ENCODE measurements at places on chromosomes 2 and 18.

DNA sequence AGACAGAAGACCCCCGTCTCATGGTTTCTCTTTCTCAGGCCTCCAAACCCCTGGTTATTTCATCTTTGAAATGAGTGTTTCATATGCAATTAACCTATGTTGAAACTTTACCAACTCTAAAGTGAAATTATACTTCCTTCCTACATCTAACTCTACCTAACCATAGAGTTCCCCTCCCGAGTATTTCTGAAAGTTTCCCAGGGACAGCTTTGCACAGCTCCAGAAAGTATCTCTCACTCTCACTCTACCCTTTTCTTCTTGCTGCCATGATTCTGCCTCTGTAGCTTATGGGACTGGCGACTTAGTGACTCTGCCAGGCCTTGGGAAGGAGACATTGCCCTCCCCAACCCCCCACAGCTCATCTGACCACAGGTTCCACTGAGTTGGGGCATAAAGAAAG lies 107.9 kb downstream of the B3GNT2 start:
- no peak for DNase-seq

- no peak for DNase-seq
Measured at GRCh38 chr18:78713726-78714125, 265.9 kb upstream of the SALL3 start.

GRCh38 chr2:61807036-61807757 lies 46.7 kb downstream of the FAM161A start:
- DNase-seq = no peak

GRCh38 chr18:57052759-57053158 lies 94.1 kb upstream of the BOD1L2 start:
- no peak for DNase-seq

- DNase-seq = no peak
Measured at GRCh38 chr2:208189810-208190503, at the start of gene C2orf80. Gene C2orf80 (minus strand): TSS chr2:208190030. CDS start chr2:208186986, 3,044 bp downstream.

DNA sequence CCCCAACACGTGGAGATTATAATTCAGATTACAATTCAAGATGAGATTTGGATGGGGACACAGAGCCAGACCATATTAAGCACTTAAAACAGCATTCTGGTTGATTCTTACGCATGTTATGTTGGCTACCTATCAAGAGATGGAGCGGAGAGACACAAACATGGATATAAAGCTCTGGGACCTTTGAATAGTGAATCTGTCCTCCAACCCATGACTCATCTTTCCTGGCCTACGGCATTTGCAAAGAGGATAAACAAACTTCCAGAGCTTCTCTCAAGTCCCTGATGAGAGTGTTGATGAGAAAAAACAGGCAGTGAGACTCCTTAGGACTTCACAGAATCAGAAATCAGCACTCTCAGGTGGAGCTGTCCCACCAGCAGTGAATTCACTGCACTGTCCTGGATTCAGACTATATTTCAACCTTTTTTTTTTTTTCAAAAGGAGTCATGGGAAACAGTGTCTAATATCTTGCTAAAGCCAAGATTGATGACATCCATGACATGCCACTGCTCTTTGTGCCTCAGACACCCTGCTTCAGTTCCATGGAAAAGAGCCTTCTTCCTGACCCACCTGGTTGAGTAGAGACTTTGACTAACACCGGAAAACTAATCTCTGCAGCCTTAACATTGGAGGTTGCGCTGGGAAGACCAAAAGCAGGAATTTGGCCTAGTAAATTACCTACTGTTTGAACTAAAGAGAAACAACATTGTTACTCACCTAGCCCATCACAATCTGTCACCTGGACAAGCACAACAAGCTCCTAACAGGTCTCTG lies 62.1 kb upstream of the NPAS2 start:
- DNase-seq = no peak

GRCh38 chr2:30373881-30374302 lies 73.2 kb upstream of the LCLAT1 start:
- no peak for DNase-seq

GRCh38 chr2:127080226-127080937 lies 26.6 kb downstream of the BIN1 start:
- no peak for DNase-seq

DNA sequence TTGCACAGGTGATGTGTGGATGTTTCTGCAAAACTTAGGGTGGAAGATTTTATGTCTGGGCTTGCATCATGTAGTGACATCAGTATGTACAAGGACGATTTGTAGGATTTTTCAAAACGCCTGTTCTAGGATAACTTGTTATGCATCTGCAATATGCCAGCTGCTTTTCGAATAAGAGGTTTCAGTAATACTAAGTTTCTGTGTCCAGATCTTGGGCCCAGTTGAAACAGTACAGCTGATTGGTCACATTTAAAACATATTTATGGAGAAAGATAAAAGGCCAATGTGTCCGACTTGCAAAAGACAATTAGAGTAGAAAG lies 1.2 kb downstream of the PTPN4 start:
- DNase-seq = no peak

GRCh38 chr2:235868224-235868623 lies 300.0 kb downstream of the GBX2 start:
- DNase-seq = no peak

- no peak for DNase-seq
Measured at GRCh38 chr18:52130624-52131301, 209.2 kb upstream of the DCC start.

DNA sequence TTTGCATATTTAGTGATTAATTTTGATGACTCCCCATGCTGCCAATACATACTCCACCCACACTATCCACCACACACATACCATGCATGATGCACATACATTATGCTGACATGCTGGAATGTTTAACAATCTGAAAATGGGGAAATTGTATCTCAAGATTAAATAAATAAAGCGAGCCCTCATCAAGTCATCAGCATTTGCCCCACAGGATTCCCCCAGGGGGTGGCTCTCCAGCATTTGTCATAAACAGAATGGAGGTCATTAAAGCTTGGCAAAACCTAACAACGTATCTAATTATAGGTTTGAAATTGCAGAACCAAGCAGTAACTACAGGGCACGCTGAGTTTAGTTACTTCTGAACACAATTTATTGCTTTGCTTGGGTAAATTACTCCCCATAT lies 141.2 kb upstream of the TACR1 start:
- no peak for DNase-seq

- DNase-seq = no peak
Measured at GRCh38 chr2:56589194-56589593, 405.4 kb downstream of the CCDC85A start.

GRCh38 chr2:168884975-168885374 lies 5.3 kb downstream of the SPC25 start:
- DNase-seq = no peak

DNA sequence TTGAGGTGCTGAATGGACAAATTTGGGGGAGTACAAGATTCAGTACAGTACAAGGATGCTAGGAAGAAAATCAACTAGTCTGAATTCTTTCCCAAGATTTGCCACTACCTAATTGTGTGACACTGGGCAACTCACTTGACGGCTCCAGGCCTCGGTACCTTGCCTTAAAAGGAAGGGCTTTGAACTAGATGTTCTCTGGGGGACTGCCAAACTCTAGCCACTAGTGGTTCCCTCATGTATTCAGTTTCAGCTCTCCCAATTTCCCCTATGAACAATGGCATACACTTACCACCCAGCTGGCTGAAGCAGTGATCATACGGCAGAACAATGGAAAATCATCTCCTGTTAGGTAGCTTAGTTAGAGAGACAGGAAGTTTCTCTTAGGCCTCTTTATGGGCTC lies 73.4 kb downstream of the VWC2L start:
- no peak for DNase-seq

DNA sequence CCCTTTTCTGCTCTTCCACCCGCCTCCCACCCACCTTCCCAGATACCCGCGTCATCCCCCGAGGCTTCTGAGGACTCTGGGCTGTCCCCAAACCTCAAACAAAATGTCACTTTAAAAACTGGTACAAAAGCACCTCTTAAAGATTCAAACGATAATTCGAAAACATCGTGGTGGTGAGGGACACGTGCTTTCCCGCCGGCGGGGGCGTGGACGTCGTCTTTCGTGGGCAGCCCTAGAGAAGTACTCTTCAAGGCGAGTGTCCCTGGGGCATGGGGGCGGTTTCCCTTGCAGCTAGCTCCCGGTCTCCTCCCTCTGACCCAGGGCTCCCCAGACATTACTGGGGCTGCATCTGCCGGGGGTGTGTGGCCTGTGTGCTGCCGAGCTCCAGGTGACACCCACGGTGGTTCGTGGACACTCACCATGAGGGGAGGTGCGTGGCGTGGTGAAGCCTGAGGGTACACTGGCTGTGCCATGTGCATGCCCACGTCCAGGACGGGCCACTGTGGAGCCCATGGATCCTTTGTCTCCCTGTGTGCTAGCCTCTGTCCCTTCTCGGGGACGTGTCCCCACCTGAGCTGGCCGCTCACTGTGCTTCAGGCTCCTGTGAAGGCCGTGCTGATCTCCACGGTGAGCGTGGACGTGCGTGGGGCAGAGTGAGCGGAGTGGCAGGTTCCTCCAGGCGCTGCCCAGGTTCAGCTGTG lies 117.8 kb downstream of the NFATC1 start:
- no peak for DNase-seq

GRCh38 chr2:43278564-43279220 lies 52.3 kb upstream of the ZFP36L2 start:
- no peak for DNase-seq

- no peak for DNase-seq
Measured at GRCh38 chr2:98379311-98380202, 33.3 kb downstream of the CNGA3 start.

GRCh38 chr18:64094210-64094609 lies 54.7 kb downstream of the LINC00305 start:
- no peak for DNase-seq

Data from stimulated activated CD8-positive, alpha-beta memory T cell treated with anti-CD3 and anti-CD28 coated beads, Interleukin-15, amount 100 ng/mL, for 24 hours (primary cell).